ENCODE measurements at places on chromosomes 4 and X. TPM values are rescaled to one million over a fixed set of nuclear protein-coding genes. Genes with fewer than 3 reads are reported as not detected.

Gene BMP3
- not detected for total RNA-seq

DNA sequence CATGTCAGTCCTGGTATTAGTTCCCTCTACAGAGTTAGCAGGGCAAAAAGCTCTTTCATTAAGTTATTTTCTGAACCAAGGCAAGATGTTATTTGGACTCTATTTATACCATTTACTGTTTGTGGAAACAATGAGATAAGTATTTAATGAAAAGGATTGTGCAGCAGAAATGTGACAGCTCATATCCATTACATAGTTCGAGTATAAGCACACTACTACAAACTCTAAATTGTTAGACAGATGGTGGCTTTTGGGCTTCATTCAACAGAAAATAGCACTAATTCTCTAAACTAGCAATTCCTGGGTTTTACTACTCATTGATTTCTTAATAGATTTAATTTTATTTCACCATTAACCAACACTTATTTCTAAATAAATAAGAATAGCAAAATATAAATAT lies 95.2 kb upstream of the ANK2 start:
- DNase-seq = no peak

Gene SYN1
- total RNA-seq = 2.9 TPM

DNA sequence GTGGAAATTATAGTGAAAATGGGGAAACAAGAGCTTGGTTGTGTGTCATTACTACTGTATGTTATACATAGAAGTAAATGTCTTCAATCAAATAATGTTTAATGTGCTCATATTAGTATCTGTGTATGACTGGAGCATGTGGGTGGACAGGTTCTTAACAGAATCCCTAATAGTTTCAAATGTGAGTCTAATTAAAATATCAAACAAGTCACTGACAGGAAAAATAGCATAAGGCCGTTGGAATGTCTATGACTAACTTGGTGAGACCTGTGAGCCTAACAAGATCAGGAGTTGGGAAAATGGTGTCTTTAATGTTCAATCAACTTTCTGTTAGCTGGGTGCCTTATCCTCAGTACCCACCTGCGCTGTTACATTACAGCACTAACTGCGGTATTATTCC lies 6.2 kb upstream of the CXCL3 start:
- no peak for DNase-seq

DNA sequence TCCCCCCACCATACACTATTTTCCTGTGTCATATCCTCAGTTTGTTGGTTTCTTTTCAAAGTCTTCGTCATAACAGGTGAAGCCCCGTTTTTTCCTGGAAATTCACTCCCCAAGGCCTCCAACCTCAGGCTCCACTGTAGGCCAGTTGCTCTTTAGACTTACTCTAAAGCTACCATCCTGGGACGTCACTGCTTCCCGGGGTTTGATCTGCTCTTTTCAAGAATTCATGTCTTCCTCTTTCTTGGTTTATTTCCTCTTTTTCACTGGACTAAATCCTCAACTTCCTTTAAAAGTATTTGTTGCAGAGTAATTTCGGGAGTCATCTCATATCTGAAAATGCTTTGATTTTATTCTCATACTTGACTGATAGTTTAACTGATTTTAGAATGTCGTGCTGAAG lies 6.5 kb upstream of the SERTM2 start:
- DNase-seq = no peak

Gene FAM114A1
- total RNA-seq = 27.0 TPM

Gene SPANXA1
- not detected for total RNA-seq

GRCh38 chrX:115047181-115047580 lies 29.8 kb upstream of the IL13RA2 start:
- no peak for DNase-seq

- DNase-seq = no peak
These were observed 64.0 kb upstream of the WDR1 start for GRCh38 chr4:10180603-10180926.

DNA sequence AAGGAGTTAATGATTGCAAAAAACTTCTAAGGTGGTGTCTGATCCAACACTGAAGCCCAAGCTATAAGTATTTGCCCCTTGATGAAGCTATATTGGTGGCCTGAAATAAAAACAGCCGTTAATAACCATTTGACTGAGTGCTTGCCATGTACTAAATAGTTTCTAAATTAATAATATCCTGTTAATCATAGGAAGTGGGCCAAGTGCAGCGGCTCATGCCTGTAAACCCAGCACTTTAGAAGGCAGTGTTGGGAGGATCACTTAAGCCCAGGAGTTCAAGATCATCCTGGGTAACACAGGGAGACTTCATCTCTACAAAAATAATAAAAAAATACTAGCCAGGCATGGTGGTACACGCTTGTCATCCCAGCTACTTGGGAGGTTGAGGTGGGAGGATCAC lies 8.3 kb downstream of the NDP start:
- no peak for DNase-seq

GRCh38 chr4:3121110-3121509 lies 46.6 kb downstream of the HTT start:
- no peak for DNase-seq

GRCh38 chr4:100428051-100428450 lies 89.8 kb downstream of the EMCN start:
- DNase-seq = no peak

GRCh38 chr4:4755306-4755705 lies 104.2 kb upstream of the MSX1 start:
- no peak for DNase-seq

DNA sequence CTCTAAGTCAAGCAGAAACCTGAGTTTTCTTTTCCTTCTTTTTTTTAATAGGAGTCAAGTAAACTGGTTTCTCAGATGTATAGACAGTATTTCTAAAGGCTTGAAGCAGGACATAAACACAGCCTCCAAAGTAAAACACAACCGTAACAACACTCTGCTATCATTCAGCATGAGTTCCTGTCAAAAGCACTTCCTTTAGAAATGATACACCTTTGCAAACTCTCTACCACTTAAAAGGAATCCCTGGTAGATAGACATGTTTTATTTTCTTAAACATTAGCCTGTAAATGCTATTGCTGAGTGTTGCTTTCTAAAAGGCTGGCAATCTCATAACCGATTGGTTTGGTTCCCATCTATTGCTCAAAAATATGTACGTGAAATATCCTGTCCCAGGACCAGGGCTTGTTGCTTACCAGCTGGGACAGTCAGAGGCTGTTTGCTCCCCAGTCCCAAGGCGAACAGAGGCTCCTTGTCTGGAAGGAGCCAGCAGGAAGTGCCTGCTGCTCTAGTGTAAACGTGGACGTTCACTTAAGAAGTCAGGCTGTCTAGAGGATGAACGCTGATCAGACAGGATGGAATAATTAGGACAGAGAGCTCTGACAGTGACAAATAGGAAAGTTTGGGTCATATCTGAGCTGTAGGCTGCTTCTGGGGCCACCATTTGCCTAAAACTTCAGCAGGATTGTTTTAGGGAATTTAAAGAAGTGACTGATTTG lies 173.9 kb upstream of the KLF3 start:
- DNase-seq = peak; percentile 14

Data from endothelial cell (in vitro differentiated cells).